Placental pericyte (primary cell): ENCODE measurements at places on chromosomes 5 and 9. TPM values are rescaled to one million over a fixed set of nuclear protein-coding genes. Genes with fewer than 3 reads are reported as not detected.

FSTL4 gene
- total RNA-seq: under 0.01 and 0.14 TPM in 2 replicates

FAT2 gene
- under 0.01 TPM in 1 of 2 replicates, not detected in the other for total RNA-seq

DOCK8 gene
- 0.14 TPM in 1 of 2 replicates, not detected in the other for total RNA-seq

ISOC1 gene
- 23.6 and 24.9 TPM in 2 replicates for total RNA-seq

PCDHA6 gene
- total RNA-seq: 0.14 and 0.44 TPM in 2 replicates

RAB3C gene
- total RNA-seq: not detected in 2 replicates

SLC22A5 gene
- total RNA-seq: 5.7 and 9.2 TPM in 2 replicates

SLC34A3 gene
- not detected in 2 replicates for total RNA-seq

SPATA31C1 gene
- not detected in 2 replicates for total RNA-seq

CLIC3 gene
- 4.3 and 12.7 TPM in 2 replicates for total RNA-seq

NSD1 gene
- total RNA-seq: 37.6 and 59.6 TPM in 2 replicates

DND1 gene
- 0.44 and 0.86 TPM in 2 replicates for total RNA-seq

FAM221B gene
- not detected in 2 replicates for total RNA-seq

DNAH5 gene
- 0.66 and 2.3 TPM in 2 replicates for total RNA-seq

EMB gene
- 0.57 TPM in 1 of 2 replicates, not detected in the other for total RNA-seq

DNAJC21 gene
- 29.3 and 61.5 TPM in 2 replicates for total RNA-seq

TOMM5 gene
- 55.8 and 115 TPM in 2 replicates for total RNA-seq

C1QTNF2 gene
- 0.72 TPM in 1 of 2 replicates, not detected in the other for total RNA-seq

ZNF454 gene
- 0.86 and 2.0 TPM in 2 replicates for total RNA-seq

OR1Q1 gene
- not detected in 2 replicates for total RNA-seq

DDX4 gene
- not detected in 2 replicates for total RNA-seq

PCDHGB1 gene
- 1.8 and 1.9 TPM in 2 replicates for total RNA-seq

PROB1 gene
- total RNA-seq: 2.6 and 4.0 TPM in 2 replicates

SHB gene
- total RNA-seq: 20.8 and 49.4 TPM in 2 replicates

SPATA31A3 gene
- total RNA-seq: not detected in 2 replicates

FST gene
- total RNA-seq: 70.2 and 72.0 TPM in 2 replicates

PTGDS gene
- 4.2 and 78.6 TPM in 2 replicates for total RNA-seq

KIF4B gene
- total RNA-seq: 0.14 TPM in 1 of 2 replicates, not detected in the other

BAAT gene
- total RNA-seq: 0.14 TPM in 1 of 2 replicates, not detected in the other

PRLR gene
- 0.22 and 4.7 TPM in 2 replicates for total RNA-seq

SLIT3 gene
- 0.29 and 0.66 TPM in 2 replicates for total RNA-seq

GHR gene
- 0.22 and 0.86 TPM in 2 replicates for total RNA-seq

ANKRD18A gene
- total RNA-seq: not detected in 2 replicates

CMYA5 gene
- 0.29 and 2.0 TPM in 2 replicates for total RNA-seq

TAS2R1 gene
- total RNA-seq: 0.29 TPM in 1 of 2 replicates, not detected in the other

FAM151B gene
- 5.9 and 9.2 TPM in 2 replicates for total RNA-seq

PCA3 gene
- not detected in 2 replicates for total RNA-seq

PCDHGA7 gene
- total RNA-seq: 4.3 and 7.7 TPM in 2 replicates

APBA1 gene
- total RNA-seq: 3.5 and 9.2 TPM in 2 replicates
